CD4-positive, alpha-beta T cell treated with Interleukin-4 for 4 hours (primary cell): ENCODE measurements at places on chromosomes 16 and 17.
A peak's percentile ranks its signal among the peaks of the same experiment; 100 is the strongest.

DNA sequence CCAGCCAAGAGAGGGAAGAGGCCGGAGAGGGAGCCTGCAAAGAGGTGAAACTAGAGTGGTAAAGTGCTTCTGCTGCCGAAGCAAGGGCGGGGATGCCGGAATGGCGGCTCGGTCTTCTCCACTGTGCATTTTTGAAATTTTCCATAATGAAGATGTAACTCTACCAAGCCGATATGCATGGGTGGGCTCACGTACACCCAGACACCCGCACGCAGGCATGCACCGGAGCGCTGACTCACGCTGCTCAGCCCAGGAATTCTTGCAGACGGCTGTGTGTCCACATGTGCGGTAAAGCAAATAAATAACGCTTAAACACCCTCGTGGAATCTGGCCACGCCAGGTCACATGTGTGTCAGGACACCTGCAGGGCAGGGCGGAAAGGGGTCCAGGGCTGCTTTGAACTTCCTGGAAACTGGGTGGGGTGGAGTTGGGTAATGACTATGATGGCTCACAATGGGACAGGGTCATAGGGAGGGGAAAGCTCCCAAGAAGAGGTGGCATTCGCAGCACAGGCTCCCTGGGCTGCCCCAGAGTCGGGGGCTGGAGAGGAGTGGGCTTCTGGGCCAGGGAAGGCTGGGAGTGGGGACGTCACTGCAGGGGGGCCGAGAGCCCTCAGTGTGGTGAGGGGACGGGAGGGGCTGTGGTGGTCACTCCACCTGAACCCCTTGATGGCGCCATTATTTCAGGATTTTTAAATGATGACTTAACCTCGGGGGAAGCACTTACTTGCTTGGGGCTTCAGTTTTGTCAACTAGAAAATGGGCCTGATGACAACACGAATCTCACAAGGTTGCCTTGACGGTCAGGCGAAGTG lies 265.5 kb downstream of the PARN start:
- no peak for DNase-seq

DNA sequence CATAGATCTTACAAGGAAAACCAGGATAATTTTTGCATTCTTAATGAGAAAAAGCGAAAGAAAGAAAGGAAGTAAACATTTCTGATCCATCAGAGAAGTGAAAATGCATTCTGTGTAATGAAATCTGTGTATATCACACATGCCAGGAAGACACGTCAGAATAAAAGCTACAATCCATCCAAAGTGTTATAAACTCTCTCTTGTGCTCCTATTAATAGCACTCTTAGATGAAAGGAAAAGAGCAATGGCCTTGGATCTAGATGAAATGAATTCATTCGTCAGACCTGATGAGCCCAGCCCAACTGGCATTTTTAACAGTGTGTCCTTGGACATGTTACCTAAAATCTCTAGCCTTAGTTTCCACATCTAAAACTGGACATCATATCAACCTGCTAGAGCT lies 885.5 kb downstream of the CDH11 start:
- no peak for DNase-seq

DNA sequence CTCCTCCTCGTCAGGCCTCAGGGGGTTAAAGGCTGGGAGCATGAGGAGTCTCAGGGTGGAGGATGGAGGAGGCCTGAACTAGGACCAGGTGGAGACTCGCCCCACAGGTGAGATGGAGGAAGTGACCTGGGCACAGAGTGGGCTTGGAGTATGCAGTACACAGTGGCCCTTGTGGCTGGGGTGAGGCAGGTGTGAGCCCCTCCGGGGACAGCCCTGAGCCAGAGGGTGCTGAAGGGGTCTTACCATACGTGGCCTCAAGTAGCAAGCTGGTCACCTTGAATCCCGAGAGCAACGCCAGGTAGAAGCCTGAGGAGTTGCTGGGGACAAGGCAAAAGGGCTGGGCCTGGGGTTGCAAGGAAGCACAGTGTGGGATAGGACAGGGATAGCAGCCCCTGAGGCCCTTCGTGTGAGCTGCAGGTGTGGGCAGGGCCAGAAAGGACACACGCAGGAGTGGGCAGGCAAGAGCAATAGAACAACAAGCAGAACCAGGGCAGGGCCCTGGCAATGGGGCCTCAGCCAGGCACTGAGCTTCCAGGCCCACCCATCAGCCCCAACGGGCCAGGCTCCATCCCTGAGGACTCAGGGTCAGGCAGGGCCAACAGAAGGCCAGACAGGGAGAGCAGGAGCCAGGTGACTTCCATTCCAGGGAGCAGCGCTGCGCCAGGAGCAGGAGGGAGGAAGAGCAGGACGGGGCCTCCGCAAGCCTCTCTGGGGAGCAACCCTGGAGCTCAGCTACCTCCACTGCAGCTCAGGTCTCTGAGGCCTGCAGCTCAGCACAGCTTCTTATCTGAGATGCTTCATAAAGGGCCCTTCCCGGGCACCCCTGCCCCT lies 64.2 kb upstream of the TNRC6C start:
- DNase-seq = no peak

DNA sequence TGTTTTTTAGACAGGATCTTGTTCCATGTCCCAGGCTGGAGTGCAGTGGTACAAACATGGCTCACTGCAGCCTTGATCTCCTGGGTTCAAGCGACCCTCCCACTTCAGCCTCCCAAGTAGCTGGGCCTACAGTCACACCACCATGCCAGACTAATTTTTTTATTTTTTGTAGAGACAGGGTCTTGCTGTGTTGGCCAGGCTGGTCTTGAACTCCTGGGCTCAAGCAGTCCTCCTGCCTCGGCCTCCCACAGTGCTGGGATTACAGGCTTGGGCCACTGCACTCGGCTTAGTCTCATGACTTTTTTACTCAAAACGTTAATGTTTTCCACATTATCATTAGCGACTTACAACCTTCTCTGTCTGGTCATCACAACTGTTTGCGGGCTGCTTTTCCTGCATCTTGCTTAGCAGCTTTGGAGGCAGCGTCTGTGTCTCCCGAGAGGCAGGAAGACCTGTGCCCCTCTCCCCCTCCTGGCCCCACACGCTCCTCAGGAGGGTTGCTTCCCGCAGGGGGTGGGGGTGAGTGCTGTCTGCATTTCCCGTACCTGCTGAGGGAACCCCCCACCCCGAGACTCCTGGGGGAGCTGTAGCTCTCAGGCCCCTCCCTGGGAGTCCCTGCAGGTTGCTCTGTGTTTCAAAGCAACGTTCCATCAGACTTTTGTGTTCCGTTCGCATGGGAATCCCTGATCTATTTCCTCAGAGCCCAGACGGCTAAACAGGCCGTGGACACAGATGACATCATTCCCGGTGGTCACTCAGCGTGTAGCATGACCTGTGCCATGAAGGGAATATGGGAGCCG lies 52.6 kb downstream of the PGS1 start:
- no peak for DNase-seq

DNA sequence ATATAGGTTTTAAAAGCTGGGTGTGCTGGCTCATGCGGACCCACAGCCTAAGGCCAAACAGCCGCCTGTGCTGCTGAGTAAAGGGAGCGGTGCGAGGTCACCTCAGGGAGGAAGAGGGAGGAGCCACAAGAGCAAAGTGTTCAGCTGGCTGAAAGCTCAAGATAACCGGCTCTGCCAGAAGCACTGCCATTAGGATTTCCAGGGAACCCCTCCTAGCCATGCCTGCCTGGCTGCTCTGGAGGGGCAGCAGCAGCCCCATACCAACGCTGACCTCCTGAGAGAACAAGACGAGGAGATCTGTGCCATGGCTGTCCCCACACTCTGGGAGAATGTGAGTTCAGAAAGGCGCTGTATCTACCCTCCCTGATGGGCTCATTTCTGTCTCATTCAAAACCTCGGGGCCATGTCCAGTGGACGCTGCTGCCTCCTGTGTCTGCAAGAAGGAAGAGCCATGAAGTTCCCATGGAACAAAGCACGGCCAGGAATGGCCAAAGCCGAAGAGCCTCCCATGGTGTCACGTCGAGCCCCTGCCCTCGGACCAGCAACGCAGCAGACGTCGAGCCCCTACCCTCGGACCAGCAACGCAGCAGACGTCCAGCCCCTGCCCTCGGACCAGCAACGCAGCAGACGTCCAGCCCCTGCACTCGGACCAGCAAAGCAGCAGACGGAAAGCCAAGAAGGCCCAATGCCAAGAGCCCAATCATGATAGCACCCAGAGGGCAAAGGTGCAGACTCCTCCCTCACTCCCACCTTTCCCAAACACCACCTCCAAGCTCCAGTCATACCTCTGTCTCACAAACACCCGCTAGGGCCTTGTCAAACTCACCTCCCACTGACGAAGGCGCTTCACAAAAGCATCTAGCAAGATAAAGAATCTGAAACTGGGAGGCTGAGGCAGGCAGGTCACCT lies 107.0 kb downstream of the ANKRD11 start:
- DNase-seq = peak; percentile 33
